ENCODE measurements at places on chromosomes 4 and X.

- DNase-seq: no peak
Measured at GRCh38 chr4:181330654-181331201, 912.5 kb upstream of the TENM3 start.

- no peak for DNase-seq
Measured at GRCh38 chrX:152601848-152602616, 35.7 kb upstream of the GABRQ start.

DNA sequence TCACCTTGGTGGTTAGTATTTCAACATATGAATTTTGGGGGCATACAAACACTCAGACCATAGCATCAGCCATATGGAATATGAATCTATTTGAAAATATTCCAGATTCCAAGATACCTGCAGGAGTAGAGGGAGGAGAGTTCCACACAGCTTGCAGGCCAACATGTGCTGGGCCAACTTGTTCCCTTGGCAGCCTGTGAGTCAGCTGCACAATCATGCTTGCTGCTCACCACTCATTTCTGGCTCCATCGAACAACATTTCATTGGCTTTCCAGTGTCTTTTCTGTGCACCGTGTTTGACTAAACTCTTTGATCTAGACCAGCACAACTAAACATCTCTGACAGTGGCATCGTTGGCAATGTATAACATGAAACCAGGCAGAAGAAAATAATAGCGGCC lies 282.5 kb upstream of the RASGEF1B start:
- DNase-seq: no peak

DNA sequence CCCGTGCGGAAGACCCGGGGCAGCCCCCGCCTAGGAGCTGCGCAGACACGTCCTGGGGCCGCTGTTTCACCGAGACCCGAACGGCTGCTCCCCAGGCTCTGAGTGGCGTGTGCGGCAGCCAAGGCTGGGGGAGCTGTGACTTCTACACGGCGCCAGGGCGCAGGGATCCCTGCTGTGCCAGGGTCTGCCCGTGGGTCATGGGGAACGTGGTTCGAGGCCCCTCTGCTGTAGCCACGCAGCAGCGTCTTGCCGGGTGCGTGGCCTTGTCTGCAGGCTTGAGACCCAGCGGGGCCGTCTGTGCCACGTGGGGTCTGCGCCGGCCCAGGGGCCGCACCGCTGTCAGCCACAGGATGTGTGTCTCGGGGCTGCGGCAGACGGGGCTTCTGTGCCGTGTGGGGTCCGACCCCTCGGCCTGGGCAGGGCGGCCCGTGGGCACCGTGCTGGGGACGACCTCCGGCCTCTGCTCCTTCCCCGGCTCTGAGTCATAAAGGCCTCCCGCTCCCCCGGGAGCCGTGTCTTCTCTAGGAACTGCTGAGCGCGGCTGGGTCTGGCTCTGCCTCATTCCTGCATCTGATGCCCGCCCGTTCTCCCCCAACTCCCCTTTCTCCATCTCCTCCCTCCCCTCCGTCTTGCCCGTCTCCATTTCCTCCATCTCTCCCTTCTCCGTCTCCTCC lies 12.7 kb upstream of the GTPBP6 start:
- no peak for DNase-seq

GRCh38 chr4:154490583-154491340 lies 837 bp downstream of the DCHS2 start:
- DNase-seq: no peak

GRCh38 chrX:112941209-112941837 lies 100.7 kb upstream of the AMOT start:
- no peak for DNase-seq

DNA sequence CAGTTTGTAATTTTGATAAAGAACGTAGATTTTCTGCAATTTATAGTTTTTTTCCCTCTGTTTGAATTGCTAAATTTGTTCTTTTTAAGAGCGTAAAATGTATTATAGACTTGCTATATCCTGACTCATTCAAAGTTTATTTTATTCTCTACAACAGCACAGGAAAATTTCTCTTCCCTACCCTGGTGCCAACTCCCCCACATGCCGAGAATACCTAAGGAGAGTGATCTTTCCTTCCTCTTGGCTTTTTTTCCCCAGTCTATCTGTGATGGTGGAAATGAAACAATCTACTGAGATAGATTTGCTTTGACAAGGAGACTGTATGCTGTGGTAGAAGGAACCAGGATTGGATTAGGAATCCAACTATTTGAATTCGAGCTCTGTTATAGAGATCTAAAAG lies 271.6 kb downstream of the TLL1 start:
- no peak for DNase-seq

All from stimulated activated CD8-positive, alpha-beta memory T cell treated with anti-CD3 and anti-CD28 coated beads, Interleukin-7, amount 100 ng/mL, for 4 hours (primary cell).